WTC11 (cell line): ENCODE measurements at places on chromosomes 6 and 20. TPM values are rescaled to one million over a fixed set of nuclear protein-coding genes. Genes with fewer than 3 reads are reported as not detected.

DNA sequence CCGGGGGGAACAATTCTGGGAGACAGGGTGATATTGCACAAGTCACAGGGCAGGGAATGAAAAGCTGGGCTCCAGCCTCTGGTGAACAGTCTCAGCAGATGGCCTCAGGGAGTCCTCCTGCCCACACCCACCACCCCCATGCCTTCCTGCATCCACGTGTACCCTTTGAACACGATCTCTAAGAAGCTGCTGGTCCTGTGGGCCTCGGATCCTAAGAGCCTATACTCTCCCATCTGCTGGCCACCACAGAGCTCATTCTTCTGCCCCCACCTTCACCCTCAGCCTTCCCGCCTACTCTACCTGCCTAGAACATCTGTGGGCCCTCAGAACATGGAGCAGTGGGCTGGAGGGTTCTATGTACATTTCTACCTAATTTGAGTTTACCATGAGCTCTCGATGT lies 60.3 kb downstream of the TRERF1 start:
- DNase-seq: no peak
- no peak overlapping the region for H3K4me3 ChIP-seq
- H3K4me1 ChIP-seq: peaks cover 62% of the 10 kb centered on the region
- H3K36me3 ChIP-seq: no peaks in the 10 kb centered on the region
- H3K27me3 ChIP-seq: no peaks in the 10 kb centered on the region

Gene BPIFB2
- 0.09 TPM in 3 replicates for total RNA-seq

- DNase-seq: no peak
- no peaks in the 10 kb centered on the region for H3K27me3 ChIP-seq
- peaks cover 4% of the 10 kb centered on the region for H3K4me1 ChIP-seq
- no peak overlapping the region for H3K27ac ChIP-seq
- no peaks in the 10 kb centered on the region for H3K36me3 ChIP-seq
These were observed 147.0 kb downstream of the MYB start for GRCh38 chr6:135328136-135328535.

DNA sequence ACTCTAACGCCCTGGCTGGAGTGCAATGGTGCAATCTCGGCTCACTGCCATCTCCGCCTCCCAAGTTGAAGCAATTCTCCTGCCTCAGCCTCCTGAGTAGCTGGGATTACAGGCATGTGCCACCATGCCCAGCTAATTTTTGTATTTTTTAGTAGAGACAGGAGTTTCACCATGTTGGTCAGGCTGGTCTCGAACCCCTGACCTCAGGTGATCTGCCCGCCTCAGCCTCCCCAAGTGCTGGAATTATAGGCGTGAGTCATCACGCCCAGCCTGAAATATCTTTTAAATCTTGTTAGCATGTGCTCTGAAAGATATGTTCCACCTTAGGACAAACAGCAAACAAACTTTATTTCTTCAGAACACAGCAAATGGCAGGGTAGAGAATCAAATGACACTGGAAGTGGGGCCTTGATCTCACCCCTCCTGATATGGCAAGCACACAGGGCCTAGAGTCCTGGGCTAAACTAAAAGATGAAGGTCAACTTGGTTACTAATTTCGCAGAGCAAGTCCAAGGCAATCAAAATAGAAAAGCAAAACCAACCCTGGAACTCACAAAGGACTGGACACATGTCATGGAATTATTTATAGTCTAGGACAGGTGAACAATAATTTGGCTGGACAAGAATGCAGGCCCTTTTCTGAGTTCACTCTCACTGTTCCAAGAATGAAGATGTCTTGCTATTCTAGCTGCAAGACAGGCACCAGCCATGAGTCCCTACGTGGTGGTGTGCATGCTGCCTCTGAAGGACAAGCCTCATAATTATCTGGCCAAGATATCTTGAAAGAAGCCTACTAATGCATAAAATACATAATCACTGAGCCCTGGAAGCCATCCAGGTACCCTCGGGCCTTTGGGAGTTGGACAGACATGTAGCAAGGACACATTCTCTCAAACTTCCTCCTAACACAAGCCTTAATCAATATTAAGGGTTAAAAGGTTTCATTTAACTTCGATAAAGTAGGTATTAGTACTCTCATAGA lies 35.6 kb downstream of the B4GALT5 start:
- no peaks in the 10 kb centered on the region for H3K27me3 ChIP-seq
- H3K4me3 ChIP-seq: no peak overlapping the region
- H3K4me1 ChIP-seq: peaks cover 77% of the 10 kb centered on the region
- H3K27ac ChIP-seq: peak overlapping the region; percentile 48

GRCh38 chr6:15232836-15233510 lies 12.9 kb upstream of the JARID2 start:
- H3K27ac ChIP-seq: no peak overlapping the region
- H3K4me1 ChIP-seq: peaks cover under 1% of the 10 kb centered on the region
- H3K4me3 ChIP-seq: no peak overlapping the region
- H3K36me3 ChIP-seq: no peaks in the 10 kb centered on the region

DNA sequence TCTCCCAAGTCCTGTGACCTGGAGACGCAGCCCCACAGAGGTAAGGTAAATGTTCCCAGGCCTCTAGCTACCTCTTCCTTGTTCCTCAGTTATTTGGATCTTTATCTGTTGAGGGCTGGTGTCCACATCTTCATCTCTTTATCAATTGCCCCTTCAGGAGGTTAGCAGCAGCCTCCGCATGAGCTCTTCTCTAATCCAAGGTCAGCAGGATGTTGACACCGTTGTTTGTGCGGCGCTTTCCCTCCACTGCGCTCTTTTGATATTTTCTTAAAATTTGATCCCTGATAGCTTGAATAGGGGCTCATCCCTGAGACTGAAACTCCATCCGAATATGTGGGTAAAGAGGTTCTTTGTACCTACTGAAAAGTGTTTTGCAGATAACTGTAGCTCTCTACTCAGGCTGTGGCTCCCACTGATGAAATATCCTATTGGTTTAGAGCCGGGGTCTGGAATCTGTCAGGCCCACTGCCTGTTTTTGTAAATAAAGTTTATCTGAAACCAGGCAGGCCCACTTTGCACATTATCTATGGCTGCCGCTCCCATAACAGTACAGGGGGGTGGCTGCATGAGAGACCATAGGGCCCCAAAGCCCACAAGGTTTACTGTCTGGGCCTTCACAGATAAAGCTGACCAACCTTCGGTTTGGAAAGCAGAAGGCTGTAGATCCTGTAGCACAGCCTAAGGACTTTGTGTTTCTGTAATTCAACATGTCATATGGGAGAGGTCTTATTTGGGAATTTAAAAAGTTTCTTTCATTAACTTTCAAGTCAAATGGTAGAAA lies 362.6 kb downstream of the QKI start:
- H3K27me3 ChIP-seq: no peaks in the 10 kb centered on the region
- H3K27ac ChIP-seq: no peak overlapping the region
- peaks cover 13% of the 10 kb centered on the region for H3K4me1 ChIP-seq
- H3K4me3 ChIP-seq: no peak overlapping the region
- H3K36me3 ChIP-seq: no peaks in the 10 kb centered on the region
- no peak for DNase-seq

Gene L3MBTL1
- 28.3 to 28.7 TPM (median 28.3 TPM) in 3 replicates for total RNA-seq

Gene GATA5
- total RNA-seq: 1.4 to 2.3 TPM (median 1.6 TPM) in 3 replicates

- peaks cover 5% of the 10 kb centered on the region; the same call in 1 of the 2 replicates for H3K27me3 ChIP-seq
- H3K4me3 ChIP-seq: no peak overlapping the region
- H3K4me1 ChIP-seq: peaks cover 73% of the 10 kb centered on the region
- peak overlapping the region; percentile 76 for H3K27ac ChIP-seq
- H3K36me3 ChIP-seq: no peaks in the 10 kb centered on the region
These were observed 152.8 kb downstream of the NFATC2 start for GRCh38 chr20:51389543-51390264.

DNA sequence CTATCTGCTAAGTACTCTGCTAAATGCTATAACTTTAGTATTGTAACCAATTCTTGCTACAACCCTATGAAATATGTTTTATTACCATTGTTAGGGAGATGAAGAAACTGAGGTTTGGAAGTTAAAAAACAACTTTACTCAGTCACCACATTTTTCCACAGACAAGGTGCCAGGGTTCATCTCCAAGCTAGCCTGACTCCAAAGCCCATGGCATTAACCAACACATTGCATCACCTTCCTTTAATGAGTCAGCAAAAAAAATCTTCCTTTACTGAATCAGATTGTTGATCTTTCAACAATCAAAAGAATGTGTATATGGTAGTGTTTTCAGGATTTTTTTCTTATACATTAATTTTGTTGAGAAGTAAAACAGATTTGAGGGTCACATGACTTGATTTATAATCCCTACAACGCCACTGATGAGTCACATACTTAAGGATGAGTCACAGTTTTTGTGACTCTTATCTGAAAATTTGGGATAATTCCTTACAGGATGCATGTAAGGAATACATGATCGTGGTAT lies 41.5 kb downstream of the MAN1A1 start:
- H3K4me3 ChIP-seq: no peak overlapping the region
- no peak for DNase-seq
- 0 out of 2 replicates have a peak overlapping the region, but pooled peaks have one; percentile 1 for H3K27ac ChIP-seq
- no peaks in the 10 kb centered on the region for H3K27me3 ChIP-seq
- H3K36me3 ChIP-seq: no peaks in the 10 kb centered on the region

Gene OPN5
- not detected in 3 replicates for total RNA-seq

Gene HLA-F
- total RNA-seq: 7.5 to 11.8 TPM (median 11.2 TPM) in 3 replicates

GRCh38 chr6:166877906-166878305 lies 78.4 kb downstream of the RNASET2 start:
- no peak for DNase-seq
- H3K4me1 ChIP-seq: peaks cover 7% of the 10 kb centered on the region; the same call in 1 of the 2 replicates
- H3K4me3 ChIP-seq: no peak overlapping the region

DNA sequence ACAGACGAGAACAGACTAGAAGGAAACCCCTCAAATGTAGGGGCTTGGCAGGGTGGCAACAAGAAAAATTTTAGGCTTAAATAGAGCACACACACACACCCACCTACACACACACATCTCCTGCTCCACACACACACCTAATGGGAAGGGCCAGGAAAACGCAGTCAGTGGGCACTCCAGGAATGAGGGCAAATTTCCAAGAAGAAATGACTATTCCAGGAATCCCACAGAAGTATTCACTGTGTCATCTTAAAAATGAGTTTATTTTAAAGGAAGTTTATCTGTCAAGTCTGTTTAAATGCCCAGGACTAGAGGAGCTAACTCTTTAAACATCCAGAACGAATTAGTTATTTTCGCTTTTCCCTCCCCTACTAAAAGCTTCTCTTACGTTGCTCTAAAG lies 13.0 kb downstream of the ALDH8A1 start:
- H3K4me3 ChIP-seq: no peak overlapping the region
- no peak overlapping the region; the same call in 1 of the 2 replicates for H3K27ac ChIP-seq
- H3K36me3 ChIP-seq: no peaks in the 10 kb centered on the region

- H3K36me3 ChIP-seq: no peaks in the 10 kb centered on the region
- no peaks in the 10 kb centered on the region for H3K27me3 ChIP-seq
- no peak overlapping the region for H3K27ac ChIP-seq
- H3K4me3 ChIP-seq: no peak overlapping the region
- H3K4me1 ChIP-seq: peaks cover 34% of the 10 kb centered on the region
These were observed 56.1 kb downstream of the ANKRD6 start for GRCh38 chr6:89489078-89489477.

DNA sequence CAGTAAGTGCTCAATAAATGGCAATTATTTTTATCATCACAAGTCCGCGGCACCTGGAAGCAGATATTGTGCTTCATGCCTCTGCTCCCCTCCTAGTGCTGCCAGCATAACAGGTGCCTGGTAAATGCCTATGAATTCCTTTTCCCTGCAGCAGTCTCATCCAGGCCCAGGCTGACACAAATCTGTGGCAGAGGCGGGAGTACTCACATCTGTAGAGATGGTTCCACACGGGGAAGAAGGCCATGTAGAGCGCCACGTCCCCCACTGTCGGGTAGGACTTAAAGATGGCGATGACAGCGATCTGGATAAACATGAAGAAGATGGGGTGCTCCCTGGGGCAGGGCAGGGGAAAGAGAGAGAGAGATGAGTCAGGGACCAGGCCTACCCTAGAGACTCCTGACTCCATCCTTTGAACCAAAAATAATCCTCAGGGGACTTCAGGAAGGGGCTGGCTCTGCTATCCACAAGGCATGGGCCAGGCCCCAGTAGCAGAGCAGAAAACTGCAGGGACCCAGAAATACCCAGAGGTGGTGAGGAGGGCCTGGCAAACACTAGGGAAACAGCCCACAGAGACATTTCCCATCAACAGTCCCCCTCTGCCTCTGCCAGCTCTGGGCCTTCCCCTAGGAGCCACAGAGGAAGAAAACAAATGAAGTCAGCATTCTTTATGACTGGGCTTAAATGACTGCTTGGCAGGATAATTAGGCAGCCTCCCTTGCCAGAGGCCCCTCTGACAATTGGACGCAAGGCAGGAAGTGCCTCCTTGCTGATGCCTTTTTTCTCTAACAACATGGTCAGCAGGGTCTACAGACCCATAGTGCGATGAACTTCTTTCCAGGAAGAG lies 23.0 kb downstream of the MAP1LC3A start:
- peaks cover 3% of the 10 kb centered on the region; the same call in 1 of the 2 replicates for H3K36me3 ChIP-seq
- H3K27me3 ChIP-seq: no peaks in the 10 kb centered on the region
- H3K27ac ChIP-seq: peak overlapping the region; percentile 3; the same call in 1 of the 2 replicates
- H3K4me1 ChIP-seq: no peaks in the 10 kb centered on the region

DNA sequence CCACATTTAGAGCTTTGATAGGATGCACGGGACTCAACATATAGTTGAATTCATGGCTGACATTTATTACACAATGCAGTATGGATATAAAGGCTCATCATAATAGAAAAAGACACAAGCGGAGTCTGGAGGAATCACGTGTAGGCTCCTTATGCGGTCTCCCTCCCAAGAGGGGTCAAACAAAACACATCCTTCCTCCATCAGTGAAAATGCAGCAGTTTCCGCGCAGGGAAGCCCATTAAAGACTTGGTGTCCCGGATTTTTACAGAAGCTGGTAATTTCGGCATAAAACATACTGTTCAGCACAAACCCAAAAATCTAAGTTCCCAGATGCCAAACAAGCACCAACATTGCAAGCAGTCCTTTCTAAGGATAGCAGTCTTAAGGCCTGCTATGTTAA lies 1.1 kb downstream of the USP45 start:
- DNase-seq: no peak
- H3K36me3 ChIP-seq: no peaks in the 10 kb centered on the region
- H3K4me1 ChIP-seq: peaks cover 24% of the 10 kb centered on the region
- no peak overlapping the region for H3K27ac ChIP-seq
- H3K4me3 ChIP-seq: peak overlapping the region; percentile 97
- no peaks in the 10 kb centered on the region for H3K27me3 ChIP-seq

- H3K4me3 ChIP-seq: no peak overlapping the region
- H3K36me3 ChIP-seq: peaks cover 3% of the 10 kb centered on the region
- H3K27ac ChIP-seq: no peak overlapping the region
- no peaks in the 10 kb centered on the region for H3K27me3 ChIP-seq
- H3K4me1 ChIP-seq: peaks cover 4% of the 10 kb centered on the region; the same call in 1 of the 2 replicates
These were observed 62.9 kb upstream of the TULP4 start for GRCh38 chr6:158249340-158249836.

DNA sequence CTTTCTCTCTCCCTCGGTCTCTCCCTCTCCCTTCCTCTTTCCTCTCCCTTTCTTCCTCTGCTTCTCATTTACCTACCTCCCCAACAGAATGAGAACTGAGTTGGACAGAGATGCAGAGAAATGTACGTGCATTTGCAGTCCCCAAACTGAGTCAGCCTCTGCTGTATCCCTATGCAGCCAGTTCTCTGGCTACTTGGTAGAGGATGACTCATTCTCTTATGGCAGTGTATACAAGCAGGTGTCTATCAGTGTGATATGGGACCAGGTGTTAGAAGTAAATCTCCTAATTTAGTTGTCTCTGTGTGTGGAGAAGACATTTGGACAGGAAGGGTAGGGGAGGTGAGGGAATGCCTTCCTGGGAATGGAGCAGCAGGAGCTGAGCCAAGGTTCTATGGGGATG lies 470.8 kb downstream of the CD109 start:
- no peak overlapping the region for H3K4me3 ChIP-seq
- no peaks in the 10 kb centered on the region for H3K27me3 ChIP-seq
- no peaks in the 10 kb centered on the region for H3K36me3 ChIP-seq
- no peaks in the 10 kb centered on the region for H3K4me1 ChIP-seq

- no peaks in the 10 kb centered on the region for H3K36me3 ChIP-seq
- peaks cover 62% of the 10 kb centered on the region for H3K27me3 ChIP-seq
- H3K4me1 ChIP-seq: peaks cover 43% of the 10 kb centered on the region
- H3K27ac ChIP-seq: no peak overlapping the region
These were observed 54.6 kb upstream of the SLC32A1 start for GRCh38 chr20:38669688-38670087.

- no peak overlapping the region for H3K4me3 ChIP-seq
- H3K27me3 ChIP-seq: no peaks in the 10 kb centered on the region
- H3K4me1 ChIP-seq: peaks cover 15% of the 10 kb centered on the region
- no peaks in the 10 kb centered on the region for H3K36me3 ChIP-seq
These were observed 34.3 kb downstream of the COL12A1 start for GRCh38 chr6:75171567-75171966.
